ENCODE measurements at places on chromosomes 6 and 20.
A peak's percentile ranks its signal among the peaks of the same experiment; 100 is the strongest.

DNA sequence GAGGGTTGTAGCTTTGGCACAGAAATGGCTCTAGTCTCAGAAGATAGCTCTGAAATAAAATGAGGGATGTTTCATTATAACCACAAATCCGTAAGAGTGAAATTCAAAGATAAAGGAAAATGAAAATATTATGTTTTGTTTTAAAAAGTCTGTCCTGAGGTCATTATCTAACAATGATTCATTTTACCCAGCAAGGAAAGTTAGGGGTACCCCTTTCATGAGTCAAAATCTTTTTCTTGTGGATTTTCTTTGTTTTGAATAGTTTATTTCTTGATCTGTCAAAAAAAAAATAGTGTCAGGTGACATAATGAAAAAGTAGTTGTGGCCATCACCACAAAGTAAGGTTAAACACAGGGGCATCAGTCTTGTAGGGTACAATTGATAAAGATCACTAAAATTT is 59.7 kb upstream of the MYB start:
- no peak for DNase-seq

- no peak for DNase-seq
These were observed 12.8 kb upstream of the TPD52L1 start for GRCh38 chr6:125140808-125141207.

DNA sequence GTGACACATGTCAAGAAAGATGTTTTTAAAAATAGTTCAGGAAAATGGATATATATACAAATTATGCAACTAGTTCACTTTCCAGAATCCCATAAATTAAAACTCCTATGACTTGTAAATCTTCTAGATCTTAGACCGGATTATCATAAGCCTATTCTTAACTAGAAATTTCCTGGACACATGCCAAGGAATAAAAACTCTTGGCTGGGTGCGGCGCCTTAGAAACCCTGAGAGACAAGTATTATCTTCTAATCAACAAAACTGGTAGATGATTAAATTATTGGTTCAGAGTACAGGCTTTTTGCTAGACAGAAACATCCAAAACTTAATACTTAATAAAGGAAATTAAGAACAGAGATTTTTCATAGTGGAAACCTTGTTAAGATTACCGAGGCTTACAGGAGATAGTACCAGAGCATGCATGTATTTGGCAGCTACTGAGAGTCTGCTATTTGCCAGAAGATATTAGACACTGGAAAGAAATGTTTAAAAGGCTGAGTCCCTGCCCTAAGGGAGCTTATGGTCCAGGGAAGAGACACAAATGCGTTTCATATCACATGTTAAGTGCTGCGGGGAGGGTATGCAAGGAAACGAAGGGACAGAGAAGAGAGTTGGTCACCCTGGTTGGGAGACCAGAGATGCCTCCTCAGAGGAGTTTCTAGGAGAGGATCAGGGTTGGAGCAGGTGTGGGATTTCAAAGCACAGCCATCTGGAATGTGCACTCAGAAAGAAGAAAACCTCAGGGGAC is 46.5 kb upstream of the IFNGR1 start:
- no peak for DNase-seq

DNA sequence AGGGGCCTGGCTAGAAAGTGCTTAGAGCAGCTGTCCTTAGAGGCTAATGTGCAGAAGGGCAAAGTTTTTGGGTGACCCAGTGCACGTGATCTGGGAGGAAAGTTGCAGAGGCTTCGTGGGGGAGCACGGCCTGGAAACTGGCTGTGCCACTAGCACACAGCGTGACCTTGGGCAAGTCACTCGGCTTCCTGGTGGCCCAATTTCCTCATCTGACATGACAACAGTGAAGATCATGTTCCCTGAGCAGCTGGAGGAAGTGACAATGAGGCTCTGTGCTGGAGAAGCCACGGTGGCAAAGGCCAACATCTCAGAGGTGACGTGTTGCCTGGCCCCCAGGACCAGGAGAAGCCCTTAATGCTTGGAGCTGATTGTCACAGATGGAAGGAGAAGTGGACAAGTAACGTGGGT is 99.5 kb downstream of the FOXC1 start:
- DNase-seq = no peak

DNA sequence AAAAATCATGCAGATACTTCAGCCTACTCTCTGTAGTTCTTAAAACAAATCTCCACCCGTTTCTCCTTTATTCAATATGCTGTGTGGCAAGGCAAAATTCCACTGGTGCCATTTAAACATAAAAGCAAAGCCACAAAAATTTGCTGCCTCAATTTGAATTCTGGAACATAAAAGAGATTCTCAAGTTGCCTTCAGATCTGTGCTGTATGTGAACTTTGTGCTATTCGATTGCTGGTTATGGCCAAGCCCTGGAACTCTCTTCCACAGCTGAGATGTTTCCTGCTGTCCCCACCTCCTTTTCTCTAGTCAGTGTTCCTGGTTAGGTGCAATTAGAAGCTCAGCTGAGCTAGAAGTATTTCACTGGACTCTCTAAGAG is 395.3 kb upstream of the BTBD3 start:
- no peak for DNase-seq

GRCh38 chr20:35953387-35954199 is 709 bp downstream of the SCAND1 start:
- peak; percentile 59 for DNase-seq

- no peak for DNase-seq
These were observed 166.4 kb upstream of the NT5E start for GRCh38 chr6:85283436-85283835.

DNA sequence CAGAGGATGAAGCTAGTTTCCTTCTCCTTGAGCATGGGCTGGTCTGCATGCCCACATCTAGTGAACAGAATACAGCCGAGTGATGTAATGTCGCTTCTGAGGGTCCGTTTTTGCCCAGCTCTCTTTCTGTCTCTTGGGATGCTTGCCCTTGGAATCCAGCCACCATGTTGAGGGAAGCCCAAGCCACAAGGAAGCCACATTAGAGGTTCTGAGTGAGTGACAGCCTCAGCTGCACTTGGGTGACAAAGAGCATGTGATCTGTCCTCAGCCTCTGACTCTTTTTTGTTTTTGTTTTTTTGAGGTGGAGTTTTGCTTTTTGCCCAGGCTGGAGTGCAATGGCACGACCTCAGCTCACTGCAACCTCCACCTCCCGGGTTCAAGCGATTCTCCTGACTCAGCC is 100.6 kb upstream of the SALL4 start:
- no peak for DNase-seq

- no peak for DNase-seq
These were observed 110.1 kb upstream of the HS3ST5 start for GRCh38 chr6:114452785-114453401.

- no peak for DNase-seq
These were observed 28.5 kb upstream of the EPHA7 start for GRCh38 chr6:93447874-93448273.

DNA sequence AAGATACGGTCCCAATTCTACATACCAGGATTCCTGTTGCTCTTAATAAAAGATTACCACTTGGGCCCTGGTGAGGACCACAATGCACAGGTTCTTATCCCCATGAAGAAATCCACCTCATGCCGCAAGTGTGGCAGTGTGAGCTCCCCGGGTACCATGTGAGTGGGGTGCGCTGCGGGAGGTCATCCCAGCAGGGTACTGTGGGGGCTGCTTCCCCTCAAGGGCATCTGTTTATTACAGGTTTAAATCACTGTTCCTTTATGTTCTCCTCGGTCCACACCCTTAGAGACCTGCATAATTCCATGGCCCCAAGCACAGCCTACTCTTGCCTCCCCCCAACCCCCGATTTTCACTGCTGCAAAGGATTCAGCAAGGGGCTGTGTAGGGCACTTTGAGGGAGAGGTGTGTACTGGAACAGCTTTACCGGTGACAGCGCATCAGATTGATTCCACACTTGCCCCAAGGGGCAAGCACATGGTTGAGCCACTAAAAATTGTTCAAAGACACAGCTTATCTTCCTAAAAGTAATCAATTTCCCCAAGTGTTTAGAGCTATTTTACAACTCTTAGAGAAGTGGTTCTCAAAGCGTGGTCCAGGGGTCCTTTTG is 6.2 kb downstream of the DIDO1 start:
- DNase-seq = no peak

- no peak for DNase-seq
These were observed 86.7 kb upstream of the KCNQ5 start for GRCh38 chr6:72535124-72535523.

- DNase-seq = no peak
These were observed 39.8 kb upstream of the SNAP25 start for GRCh38 chr20:10178727-10179313.

DNA sequence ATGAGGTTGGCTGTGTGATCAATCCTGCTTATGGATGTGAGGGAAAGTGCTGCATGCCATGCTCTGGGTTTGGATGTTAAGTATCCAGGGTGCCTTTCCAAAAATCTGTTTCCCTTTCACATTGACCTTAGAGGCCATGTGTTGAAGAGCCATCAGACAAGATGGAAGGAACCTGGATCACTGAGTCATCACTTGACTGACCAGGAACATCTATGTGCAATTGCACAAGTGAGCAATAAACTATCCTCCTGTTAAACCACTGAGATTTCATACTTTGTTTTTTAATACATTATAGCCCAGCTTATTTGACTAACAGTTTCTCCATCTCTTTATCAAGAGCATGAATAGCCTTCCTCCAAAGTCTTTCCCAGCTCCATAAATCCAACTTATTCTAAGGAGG is 17.8 kb upstream of the TMEM14A start:
- DNase-seq = no peak

DNA sequence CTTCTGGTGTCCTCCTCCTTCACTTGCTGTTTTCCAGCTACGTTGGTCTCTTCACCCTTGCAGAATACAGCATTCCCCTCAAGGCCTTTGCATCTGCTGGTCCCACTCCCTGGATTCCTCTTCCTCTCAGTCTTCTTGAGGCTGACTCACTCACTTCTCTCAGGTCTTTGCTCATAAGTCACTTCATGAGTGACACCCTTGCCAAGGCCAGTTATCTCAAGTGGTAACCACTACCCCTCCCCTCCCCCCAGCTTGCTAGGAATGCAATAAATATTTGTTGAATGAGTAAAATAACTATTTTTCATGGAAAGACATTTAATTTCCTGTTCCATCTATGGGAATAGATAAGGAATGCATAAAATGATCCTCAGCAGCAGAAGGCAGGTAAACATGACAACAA is 131.7 kb downstream of the PLCB4 start:
- DNase-seq = no peak

GRCh38 chr6:83429857-83430610 is 817 bp downstream of the ME1 start:
- peak; percentile 48 for DNase-seq

GRCh38 chr20:47066484-47067270 is 172.0 kb downstream of the EYA2 start:
- no peak for DNase-seq

- DNase-seq = no peak
These were observed 575 bp downstream of the WTAP start for GRCh38 chr6:159727717-159728445.

GRCh38 chr6:125346926-125347563 is 45.3 kb upstream of the HDDC2 start:
- DNase-seq = no peak

- peak; percentile 71 for DNase-seq
These were observed 12.4 kb downstream of the KIF3B start for GRCh38 chr20:32289661-32290431.

- no peak for DNase-seq
These were observed 61.8 kb upstream of the AFDN start for GRCh38 chr6:167764713-167765479.

DNA sequence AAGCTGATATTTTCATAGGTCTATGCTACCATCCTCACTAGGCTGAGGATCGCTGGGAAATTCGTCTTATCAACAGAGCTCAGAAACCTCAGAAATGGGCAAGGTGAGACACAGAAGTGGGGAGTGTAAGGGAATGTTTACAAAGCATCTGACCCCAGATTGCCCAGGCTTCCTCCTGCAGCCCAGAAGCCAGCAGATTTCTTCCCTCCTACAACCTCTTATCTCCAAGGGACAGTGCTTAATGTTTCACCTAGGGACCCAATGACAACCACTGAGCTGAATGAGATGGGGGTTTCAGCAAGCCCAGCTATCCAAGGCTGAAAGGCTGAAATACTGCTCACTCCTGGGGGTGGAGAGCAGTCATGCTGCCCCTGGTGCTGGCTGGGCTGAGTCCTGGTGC is 52.4 kb upstream of the TBC1D7 start:
- no peak for DNase-seq

- DNase-seq = no peak
These were observed 18.1 kb upstream of the ATRN start for GRCh38 chr20:3452690-3453089.

DNA sequence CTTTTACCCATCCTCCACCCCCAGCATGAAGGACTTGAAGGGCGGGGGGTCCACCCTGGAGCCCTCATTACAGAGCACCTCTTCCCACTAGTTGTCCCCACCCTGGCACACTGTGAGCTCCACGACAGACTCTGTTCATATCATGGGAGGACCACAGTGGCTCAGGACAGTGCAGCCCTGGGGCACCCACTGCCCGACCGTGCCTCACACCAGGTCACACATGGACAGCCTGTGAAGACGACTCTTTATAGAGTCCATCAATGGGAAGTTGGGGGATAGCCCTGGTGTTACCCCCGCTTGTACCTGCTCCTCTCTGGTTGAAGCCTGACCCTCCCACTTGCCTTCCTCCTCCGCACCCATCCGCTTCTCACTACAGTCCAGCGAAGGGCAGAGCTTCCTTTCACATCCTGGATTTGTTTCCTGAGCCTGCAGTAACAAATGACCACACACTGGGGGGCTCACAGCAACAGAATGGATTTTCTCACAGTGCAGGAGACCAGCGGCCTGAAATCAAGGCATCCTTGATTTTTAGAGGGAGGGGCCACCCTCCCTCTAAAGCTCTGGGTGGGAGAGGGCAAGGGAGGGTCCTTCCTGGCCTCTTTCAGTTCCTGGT is 15.5 kb downstream of the ZNF831 start:
- DNase-seq = no peak

- no peak for DNase-seq
These were observed 10.4 kb downstream of the PLCG1 start for GRCh38 chr20:41147767-41148191.

DNA sequence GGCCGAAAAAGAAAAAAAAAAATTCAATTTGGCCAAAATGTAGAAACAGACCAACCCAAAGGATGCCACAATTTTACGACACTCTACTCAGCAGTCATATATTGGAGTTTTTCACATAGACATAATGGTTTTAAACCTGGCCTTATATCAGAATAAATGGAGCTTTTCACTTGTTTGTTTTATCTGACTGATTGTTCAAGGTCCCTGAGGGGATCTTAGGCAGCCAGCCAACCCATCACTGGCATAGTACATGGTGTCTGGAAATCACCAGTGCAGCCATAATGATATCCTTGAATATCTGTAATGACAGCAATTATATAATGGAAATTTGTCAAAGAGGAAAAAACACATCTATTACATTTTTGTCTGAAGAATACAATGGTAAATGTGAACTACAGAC is 96.9 kb downstream of the PRSS35 start:
- DNase-seq = no peak

- no peak for DNase-seq
These were observed 40.3 kb downstream of the MTHFD1L start for GRCh38 chr6:150905769-150906168.

- DNase-seq = no peak
These were observed 358.0 kb upstream of the CITED2 start for GRCh38 chr6:139732451-139732850.

DNA sequence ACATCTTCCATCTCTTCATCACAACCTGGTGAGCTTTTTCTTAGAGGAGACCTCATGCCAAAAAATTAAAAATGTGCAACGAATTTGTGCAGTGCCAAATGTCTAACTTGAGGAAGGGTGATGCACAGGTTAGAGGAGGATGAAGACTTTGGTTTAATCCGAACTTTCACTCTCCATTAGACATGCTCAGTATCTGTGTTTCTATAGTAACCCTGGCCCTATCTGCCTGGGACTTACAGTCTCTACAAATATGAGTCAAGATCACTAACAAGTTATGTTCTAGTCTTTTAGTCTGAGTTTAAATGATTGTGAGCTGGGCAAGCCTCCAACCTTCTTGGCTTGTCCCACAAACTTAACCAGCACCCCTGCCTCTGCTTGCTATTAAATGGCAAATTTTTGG is 377.0 kb downstream of the BMP2 start:
- no peak for DNase-seq
